ENCODE measurements at places on chromosomes 7 and 10.

GRCh38 chr10:19049567-19049966 lies 966 bp downstream of the MALRD1 start:
- no peak for DNase-seq

GRCh38 chr10:6402349-6402709 lies 177.7 kb downstream of the PRKCQ start:
- DNase-seq: no peak

DNA sequence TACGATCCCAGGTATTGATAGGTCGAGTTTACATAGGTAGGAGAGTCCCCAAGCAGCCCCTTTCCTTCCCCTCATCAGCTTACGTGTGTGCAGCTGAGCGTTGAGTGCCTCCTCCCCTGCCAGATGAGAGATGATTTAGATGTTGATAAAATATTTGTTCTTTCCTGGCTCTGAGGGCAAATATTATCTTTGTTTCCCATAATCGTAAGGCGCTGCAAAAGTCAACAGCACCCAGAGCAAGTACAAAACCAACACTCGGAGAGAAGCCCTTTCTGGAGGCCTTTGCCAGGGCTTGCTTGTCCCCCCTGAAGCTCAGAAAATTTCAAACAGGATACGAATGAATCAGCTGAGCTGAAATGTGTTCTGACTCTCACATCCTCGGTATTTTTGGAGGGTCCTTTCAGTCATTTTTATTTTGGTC lies 683.2 kb downstream of the LRMDA start:
- DNase-seq: no peak

DNA sequence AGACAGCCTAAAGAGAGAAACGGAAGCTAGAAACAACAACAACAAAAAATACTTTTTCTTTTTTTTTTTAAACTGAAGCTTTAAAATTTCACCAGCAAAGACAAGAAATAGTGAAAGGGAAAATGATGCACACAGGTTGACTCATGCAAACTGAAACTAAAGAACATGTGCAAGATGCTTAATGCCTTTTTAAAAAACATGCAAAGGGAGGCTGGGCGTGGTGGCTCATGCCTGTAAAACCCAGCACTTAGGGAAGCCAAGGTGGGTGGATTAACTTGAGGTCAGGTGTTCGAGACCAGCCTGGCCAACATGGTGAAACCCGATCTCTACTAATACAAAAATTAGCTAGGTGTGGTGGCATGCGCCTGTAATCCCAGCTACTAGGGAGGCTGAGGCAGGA lies 15.1 kb upstream of the CUBN start:
- DNase-seq: no peak

DNA sequence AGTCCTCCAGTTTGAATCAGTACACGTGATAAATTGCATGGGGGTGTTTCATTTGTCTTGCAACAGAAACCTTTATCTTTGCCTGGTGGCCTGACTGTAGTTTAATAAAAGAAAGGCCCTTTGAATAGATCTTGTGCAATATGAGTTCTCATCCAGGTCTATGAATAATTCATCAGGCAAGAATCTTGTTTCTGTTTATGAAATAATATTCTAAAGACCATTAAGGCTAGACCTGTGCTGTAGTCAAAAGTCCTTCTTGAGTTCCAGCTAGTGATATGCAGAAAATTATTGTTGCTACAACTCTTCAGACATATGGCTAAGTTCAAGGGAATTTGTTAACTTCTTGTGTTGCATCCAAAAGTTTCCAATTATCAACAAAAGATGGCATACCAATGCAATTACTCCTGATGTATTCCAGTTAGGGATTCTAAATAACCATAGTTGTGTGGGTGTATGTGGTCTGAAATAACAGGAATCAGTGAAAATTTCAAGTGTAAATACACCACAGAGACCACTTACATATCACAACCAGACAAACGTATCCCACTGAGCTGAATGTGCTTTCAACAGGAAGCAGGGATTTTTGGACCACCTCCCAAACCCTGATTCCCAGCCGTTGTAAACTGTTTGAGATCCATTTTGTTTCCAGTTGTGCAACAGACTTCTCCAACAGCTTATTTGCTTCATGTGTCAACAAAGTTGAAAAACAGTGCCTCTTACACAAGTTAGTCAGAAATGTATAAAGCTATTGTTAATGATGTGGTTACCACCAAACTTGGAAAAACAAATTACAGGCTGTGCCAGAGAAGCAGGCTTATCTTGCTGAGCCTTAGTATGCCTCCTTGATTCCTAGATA lies 54.7 kb upstream of the BICC1 start:
- no peak for DNase-seq

DNA sequence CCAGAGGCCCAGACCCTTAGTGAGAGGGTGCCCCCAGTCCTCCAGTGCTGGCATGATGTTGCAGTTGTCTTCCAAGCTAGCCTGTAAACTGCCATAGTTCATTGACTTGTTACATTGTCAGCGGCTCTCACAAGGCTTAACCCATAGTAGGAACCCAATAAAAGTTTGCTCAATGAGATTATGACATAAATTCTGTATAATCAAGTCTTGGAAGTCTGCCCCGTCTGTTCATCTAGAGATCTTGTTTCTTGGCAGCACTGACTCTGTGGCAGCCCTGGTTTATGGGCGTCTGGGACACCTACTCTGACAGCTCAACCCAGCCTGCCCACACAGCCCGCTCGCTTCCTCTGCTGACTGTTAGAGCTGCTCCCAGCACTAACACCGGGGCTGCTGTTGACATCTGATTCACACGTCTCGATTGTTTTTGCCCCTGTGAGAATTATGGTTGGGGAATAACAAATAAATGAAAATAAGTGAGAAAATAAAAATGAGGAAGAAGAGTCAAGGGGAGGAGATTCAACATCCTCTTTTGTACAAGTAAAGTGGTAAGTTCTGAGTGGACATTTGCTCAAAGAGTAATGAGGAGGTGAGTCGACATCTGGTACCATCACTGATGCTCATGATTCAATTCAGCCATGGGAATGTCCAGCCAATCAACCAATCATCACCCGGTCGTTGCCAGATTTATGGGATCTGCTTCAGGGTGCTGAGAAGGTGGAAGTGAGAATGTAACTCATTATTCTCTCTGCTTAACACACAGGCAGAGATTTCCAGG lies 160.8 kb downstream of the SPAG6 start:
- peak; percentile 27 for DNase-seq

DNA sequence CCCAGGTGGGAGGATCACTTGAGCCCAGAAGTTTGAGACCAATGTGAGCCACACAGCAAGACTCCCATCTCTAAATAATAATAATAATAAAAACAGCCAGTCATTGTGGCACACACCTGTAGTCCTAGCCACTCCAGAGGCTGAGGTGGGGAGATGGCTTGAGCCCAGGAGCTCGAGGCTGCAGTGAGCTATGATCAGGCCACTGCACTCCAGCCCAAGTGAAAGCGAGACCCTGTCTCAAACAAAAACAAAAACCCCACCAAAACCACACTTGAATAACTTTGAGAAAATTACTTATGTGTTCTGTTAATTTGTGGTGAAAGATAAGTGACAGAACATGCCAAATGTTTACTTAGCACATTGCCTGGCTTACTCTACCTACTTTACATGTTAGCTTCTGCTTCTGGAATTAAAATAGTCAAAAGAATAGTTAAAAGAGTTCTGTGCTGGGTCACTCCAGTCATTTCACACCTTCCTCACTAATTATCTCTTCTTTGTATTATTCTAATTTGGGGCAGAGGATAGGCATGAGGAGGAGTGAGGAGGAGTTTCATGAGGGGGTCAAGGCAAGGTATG lies 9.8 kb downstream of the TMEM60 start:
- DNase-seq: no peak

- DNase-seq: no peak
These were observed 194.6 kb upstream of the PHYHIPL start for GRCh38 chr10:58981846-58982245.

GRCh38 chr7:75967487-75967997 lies 26.9 kb downstream of the TMEM120A start:
- DNase-seq: no peak

GRCh38 chr10:102410429-102411073 lies 8.0 kb downstream of the PSD start:
- DNase-seq: no peak

GRCh38 chr10:110423650-110424049 lies 74.1 kb upstream of the DUSP5 start:
- DNase-seq: no peak

- DNase-seq: no peak
These were observed 38.2 kb downstream of the SLC29A4 start for GRCh38 chr7:5320802-5321396.

GRCh38 chr7:13454916-13455592 lies 534.4 kb downstream of the ETV1 start:
- DNase-seq: no peak

DNA sequence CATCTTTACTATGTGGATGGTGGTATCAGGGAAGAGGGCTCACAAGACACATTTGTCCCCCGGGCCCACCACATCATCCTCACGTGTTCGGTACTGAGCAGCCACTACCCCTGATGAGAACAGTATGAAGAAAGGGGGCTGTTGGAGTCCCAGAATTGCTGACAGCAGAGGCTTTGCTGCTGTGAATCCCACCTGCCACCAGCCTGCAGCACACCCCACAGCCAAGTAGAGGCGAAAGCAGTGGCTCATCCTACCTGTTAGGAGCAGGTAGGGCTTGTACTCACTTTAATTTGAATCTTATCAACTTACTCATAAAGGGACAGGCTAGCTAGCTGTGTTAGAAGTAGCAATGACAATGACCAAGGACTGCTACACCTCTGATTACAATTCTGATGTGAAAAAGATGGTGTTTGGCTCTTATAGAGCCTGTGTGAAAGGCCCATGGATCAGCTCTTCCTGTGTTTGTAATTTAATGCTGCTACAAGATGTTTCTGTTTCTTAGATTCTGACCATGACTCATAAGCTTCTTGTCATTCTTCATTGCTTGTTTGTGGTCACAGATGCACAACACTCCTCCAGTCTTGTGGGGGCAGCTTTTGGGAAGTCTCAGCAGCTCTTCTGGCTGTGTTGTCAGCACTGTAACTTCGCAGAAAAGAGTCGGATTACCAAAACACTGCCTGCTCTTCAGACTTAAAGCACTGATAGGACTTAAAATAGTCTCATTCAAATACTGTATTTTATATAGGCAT lies 9.1 kb upstream of the CSGALNACT2 start:
- no peak for DNase-seq

GRCh38 chr10:111211706-111212105 lies 134.9 kb downstream of the ADRA2A start:
- no peak for DNase-seq

Data from stimulated activated CD8-positive, alpha-beta memory T cell treated with anti-CD3 and anti-CD28 coated beads, Interleukin-7, amount 100 ng/mL, for 1 hour (primary cell).